Gastrocnemius medialis (tissue), 4 donors: ENCODE measurements at places on chromosomes 1 and 21. TPM values are rescaled to one million over a fixed set of nuclear protein-coding genes. Genes with fewer than 3 reads are reported as not detected.

GRCh38 chr1:82395440-82395839 is 594.7 kb downstream of the ADGRL2 start:
- no peaks in the 10 kb centered on the region for H3K36me3 ChIP-seq
- no peak overlapping the region for H3K27ac ChIP-seq
- H3K4me1 ChIP-seq, result no peaks in the 10 kb centered on the region
- no peaks in the 10 kb centered on the region for H3K27me3 ChIP-seq

Gene IGFN1
- 113 TPM for total RNA-seq

GRCh38 chr1:50548243-50548642 is 125.0 kb upstream of the DMRTA2 start:
- H3K27me3 ChIP-seq, result no peaks in the 10 kb centered on the region
- no peaks in the 10 kb centered on the region for H3K36me3 ChIP-seq
- DNase-seq, result no peak
- no peak overlapping the region for H3K27ac ChIP-seq

Gene ITLN2
- total RNA-seq, result not detected

DNA sequence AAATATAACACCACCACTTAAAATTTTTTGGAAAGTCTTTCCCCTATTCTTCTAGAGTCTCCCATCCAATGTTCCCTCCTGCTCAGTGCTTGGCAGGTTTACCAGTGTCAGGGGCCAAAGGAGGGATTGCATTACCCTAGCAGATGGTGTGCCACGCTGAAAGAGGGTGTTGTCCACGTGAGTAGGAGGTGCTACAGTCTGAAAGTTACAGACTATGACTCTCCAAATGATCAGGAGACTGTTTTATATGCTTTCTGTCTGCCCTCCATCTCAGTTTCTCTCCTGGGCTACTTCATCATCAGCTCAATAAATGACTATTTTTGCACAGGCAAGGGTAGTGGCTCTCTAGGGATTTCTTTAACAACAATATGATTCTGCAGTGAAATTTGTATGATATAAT is 31.3 kb upstream of the ANGPTL7 start:
- H3K36me3 ChIP-seq, result peaks cover 10% of the 10 kb centered on the region
- no peak overlapping the region for H3K4me3 ChIP-seq
- H3K27ac ChIP-seq, result peak overlapping the region; percentile 94

Gene TDRD10
- 4.2 TPM for total RNA-seq

DNA sequence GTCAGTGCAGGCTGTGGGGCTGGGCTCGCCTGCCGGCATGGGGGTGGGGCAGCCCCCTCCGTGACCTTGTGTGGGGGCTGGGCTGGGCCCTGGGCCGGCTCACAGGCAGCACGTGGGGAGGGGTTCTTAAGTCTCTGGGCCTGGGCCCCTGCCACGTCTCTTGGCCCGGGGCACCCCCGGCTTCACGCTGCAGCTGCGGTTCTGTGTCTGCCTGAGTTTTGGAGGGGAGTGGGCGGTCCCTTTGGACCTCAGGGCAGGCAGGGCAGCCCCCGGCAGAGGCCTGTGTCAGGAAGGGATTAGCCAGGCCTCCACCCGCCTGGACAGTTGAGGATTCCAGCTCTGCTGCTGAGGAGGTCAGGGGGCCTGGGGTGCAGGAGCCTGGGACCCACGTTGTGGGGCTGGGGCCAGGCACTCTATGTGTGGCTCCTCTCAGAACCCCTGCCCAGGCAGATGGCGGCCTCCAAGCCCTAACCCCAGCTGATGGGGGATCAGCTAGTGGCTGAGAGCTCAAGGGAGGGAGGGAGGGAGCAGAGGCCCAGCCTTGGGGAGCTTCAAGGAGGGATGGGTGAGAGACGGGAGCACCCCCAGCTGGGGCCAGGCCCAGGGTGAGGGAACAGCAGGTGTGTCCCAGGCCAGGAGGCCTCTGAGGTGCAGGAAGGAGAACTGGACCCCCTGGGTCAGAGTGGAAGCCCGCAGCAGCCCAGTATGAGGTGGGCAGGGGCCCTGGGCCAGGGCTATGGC is 1.8 kb upstream of the PLCH2 start:
- peaks cover 7% of the 10 kb centered on the region for H3K27me3 ChIP-seq
- H3K4me1 ChIP-seq, result no peaks in the 10 kb centered on the region
- no peak overlapping the region for H3K4me3 ChIP-seq
- DNase-seq, result no peak
- no peaks in the 10 kb centered on the region for H3K36me3 ChIP-seq
- no peak overlapping the region for H3K27ac ChIP-seq

DNA sequence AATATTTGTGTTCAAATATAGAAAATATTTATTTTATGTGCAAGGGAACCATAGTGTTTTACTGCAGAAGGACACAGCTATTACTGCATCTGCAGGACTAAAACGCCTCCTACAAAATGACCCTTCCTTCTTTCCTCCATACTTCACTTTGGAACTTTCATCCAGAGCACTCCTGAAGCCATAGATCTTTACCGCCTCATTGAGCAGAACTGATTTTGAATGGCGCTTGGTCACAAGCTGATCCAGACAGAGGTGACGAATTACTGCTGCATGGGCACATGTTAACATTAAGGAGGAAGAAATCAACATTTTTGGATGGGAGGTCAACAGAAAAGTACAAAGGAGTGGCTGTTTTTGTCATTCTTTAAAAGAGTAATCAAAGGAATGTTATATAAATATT is 931.6 kb downstream of the NCAM2 start:
- no peaks in the 10 kb centered on the region for H3K4me1 ChIP-seq
- no peaks in the 10 kb centered on the region for H3K27me3 ChIP-seq
- H3K27ac ChIP-seq, result no peak overlapping the region
- DNase-seq, result no peak

DNA sequence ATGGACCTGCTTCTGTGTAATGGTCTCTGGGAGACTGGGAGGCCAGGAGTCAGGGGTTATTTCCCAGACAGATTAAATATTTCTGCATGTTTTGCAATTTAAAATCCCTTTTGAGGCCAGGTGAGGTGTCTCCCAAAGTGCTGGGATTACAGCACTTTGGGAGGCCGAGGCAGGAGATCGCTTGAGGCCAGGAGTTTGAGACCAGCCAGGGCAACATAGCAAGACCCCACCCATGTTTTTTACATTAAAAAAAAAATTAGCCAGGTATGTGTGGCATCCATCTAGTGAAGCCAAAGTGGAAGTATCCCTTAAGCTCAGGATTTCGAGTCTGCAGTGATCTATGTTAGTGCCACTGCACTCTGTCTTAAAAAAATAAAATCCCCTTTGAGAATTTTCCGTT is 34.1 kb downstream of the ECHDC2 start:
- DNase-seq, result no peak
- no peak overlapping the region for H3K4me3 ChIP-seq
- H3K27ac ChIP-seq, result no peak overlapping the region
- H3K4me1 ChIP-seq, result no peaks in the 10 kb centered on the region

- no peaks in the 10 kb centered on the region for H3K4me1 ChIP-seq
- H3K4me3 ChIP-seq, result no peak overlapping the region
- DNase-seq, result no peak
- H3K27me3 ChIP-seq, result peaks cover 41% of the 10 kb centered on the region
Measured at GRCh38 chr1:110672001-110672752, 2.6 kb downstream of the KCNA3 start.

Gene SELE
- not detected for total RNA-seq

- peaks cover 3% of the 10 kb centered on the region for H3K4me1 ChIP-seq
- DNase-seq, result no peak
Measured at GRCh38 chr1:22096036-22096435, 43.5 kb downstream of the CDC42 start.

Gene PCP4
- not detected for total RNA-seq

GRCh38 chr1:71086331-71086730 is 5.5 kb upstream of the ZRANB2 start:
- no peaks in the 10 kb centered on the region for H3K27me3 ChIP-seq
- H3K4me1 ChIP-seq, result peaks cover 6% of the 10 kb centered on the region
- no peak overlapping the region for H3K27ac ChIP-seq
- H3K4me3 ChIP-seq, result no peak overlapping the region
- DNase-seq, result no peak

DNA sequence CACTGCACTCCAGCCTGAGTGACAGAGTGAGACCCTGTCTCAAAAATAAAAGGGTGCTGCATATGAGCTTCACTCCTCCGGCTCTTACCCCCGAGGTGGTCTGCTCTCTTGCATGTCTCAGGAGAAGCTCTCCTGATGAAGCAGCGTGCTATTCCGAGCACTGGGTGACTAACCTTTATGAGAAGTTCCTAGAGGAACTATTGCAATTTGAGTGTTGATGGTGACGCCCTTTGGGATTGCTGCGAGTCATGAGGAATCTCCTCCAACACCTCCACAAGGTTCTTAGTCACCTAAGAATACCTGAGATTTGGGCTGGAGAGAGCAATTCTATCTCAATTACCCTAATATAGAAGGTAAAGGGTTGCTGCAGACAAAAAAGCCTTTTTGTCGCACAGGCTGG is 40.8 kb upstream of the TINAGL1 start:
- H3K4me3 ChIP-seq, result no peak overlapping the region
- no peak overlapping the region for H3K27ac ChIP-seq
- no peak for DNase-seq
- H3K36me3 ChIP-seq, result no peaks in the 10 kb centered on the region

Gene CD48
- not detected for total RNA-seq

DNA sequence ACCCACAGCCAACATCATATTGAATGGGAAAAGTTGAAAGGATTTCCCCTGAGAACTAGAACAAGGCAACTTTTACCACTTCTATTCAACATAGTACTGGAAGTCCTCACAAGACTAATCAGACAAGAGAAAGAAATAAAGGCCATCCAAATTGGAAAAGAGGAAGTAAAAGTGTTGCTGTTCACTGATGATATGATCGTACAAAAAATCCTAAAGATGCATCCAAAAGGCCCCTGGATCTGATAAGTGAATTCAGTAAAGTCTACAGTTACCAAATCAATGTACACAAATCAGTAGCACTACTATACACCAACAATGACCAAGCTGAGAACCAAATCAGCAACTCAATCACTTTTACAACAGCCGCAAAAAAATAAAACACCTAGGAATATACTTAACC is 28.3 kb downstream of the RAB3GAP2 start:
- no peaks in the 10 kb centered on the region for H3K36me3 ChIP-seq
- H3K27ac ChIP-seq, result no peak overlapping the region
- no peak for DNase-seq

- no peaks in the 10 kb centered on the region for H3K36me3 ChIP-seq
- H3K4me3 ChIP-seq, result no peak overlapping the region
- H3K27me3 ChIP-seq, result no peaks in the 10 kb centered on the region
- DNase-seq, result no peak
Measured at GRCh38 chr1:242554577-242554976, 30.1 kb upstream of the PLD5 start.

Gene BMP8A
- not detected for total RNA-seq

Gene ACOT11
- 0.95 TPM for total RNA-seq

Gene RHD
- not detected for total RNA-seq

Gene COL9A2
- not detected for total RNA-seq

Gene PTPRU
- total RNA-seq, result 42.0 TPM

Gene PDE9A
- total RNA-seq, result 1.5 TPM

- DNase-seq, result no peak
- no peak overlapping the region for H3K27ac ChIP-seq
- H3K27me3 ChIP-seq, result no peaks in the 10 kb centered on the region
- no peaks in the 10 kb centered on the region for H3K36me3 ChIP-seq
Measured at GRCh38 chr1:170483051-170483450, 48.9 kb upstream of the GORAB start.

GRCh38 chr1:85417017-85417416 is 47.9 kb downstream of the DDAH1 start:
- H3K4me3 ChIP-seq, result no peak overlapping the region
- DNase-seq, result no peak
- H3K36me3 ChIP-seq, result no peaks in the 10 kb centered on the region
- H3K27me3 ChIP-seq, result no peaks in the 10 kb centered on the region

Gene DNAH14
- total RNA-seq, result not detected

DNA sequence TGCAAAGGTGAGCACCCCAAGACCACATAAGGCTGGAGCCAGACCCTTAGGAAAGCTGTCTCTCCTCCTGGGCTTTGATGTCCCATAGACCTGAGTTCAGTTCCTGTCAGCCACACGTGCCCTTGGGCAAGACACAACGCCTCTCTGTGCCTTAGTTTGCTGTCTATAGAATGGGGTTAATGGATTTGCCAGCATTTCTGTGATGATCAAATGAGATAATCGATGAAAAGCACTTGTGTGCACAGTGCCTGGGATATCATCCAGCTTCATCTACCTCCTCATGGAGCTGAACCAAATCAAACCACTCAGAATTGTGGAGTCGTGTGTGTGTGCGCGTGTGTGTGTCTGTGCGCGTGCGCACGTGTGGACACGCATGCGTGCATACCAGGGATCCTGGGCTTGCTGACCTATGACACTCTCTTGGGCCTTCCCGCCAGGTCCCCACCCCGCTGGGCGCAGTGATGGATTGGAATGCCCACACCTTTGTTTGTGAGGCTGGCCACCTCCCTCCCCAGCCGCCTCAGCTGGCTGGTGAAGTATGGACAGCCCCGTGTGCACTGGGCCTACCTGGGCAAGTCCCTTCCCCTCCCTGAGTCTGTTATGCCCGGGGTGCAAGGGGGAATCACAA is 5.2 kb downstream of the TTC22 start:
- no peak for DNase-seq
- no peaks in the 10 kb centered on the region for H3K36me3 ChIP-seq
- peaks cover 11% of the 10 kb centered on the region for H3K27me3 ChIP-seq
- H3K27ac ChIP-seq, result no peak overlapping the region
- no peak overlapping the region for H3K4me3 ChIP-seq

Gene SYDE2
- total RNA-seq, result 7.2 TPM

Gene PLA2G5
- not detected for total RNA-seq

GRCh38 chr21:17414766-17415165 is 98.1 kb upstream of the CXADR start:
- H3K4me1 ChIP-seq, result no peaks in the 10 kb centered on the region
- no peaks in the 10 kb centered on the region for H3K27me3 ChIP-seq
- no peaks in the 10 kb centered on the region for H3K36me3 ChIP-seq

DNA sequence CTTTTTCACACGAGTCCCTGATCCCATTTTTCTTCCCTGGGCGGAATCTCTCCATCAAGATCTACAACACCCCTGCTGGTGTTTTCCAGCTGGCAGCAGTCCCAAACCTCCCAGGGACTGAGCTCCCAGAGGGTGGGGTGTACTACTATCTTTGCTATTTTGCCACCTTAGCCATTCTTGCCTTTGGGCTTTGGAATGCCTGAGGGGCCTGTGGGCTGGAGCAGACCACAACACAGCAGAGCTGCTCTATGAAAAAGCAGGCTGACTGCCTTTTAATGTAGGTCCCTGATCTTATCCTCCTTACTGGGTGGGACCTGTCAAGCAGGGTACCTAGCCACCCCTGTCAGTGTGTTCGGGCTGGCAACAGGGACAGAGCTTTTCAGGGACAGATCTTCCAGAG is 91.9 kb downstream of the KCNT2 start:
- H3K4me3 ChIP-seq, result no peak overlapping the region
- H3K27me3 ChIP-seq, result no peaks in the 10 kb centered on the region
- H3K4me1 ChIP-seq, result no peaks in the 10 kb centered on the region
- no peak for DNase-seq
- H3K36me3 ChIP-seq, result no peaks in the 10 kb centered on the region

GRCh38 chr1:25784575-25785051 is 15.4 kb upstream of the SELENON start:
- H3K4me1 ChIP-seq, result peaks cover 50% of the 10 kb centered on the region
- H3K27ac ChIP-seq, result peak overlapping the region; percentile 65
- peak; percentile 80 for DNase-seq
- H3K36me3 ChIP-seq, result no peaks in the 10 kb centered on the region
- H3K4me3 ChIP-seq, result no peak overlapping the region
